Activated T-cell treated with anti-CD3 and anti-CD28 coated beads for 48 hours (primary cell): ENCODE measurements at places on chromosomes 6 and 20.

DNA sequence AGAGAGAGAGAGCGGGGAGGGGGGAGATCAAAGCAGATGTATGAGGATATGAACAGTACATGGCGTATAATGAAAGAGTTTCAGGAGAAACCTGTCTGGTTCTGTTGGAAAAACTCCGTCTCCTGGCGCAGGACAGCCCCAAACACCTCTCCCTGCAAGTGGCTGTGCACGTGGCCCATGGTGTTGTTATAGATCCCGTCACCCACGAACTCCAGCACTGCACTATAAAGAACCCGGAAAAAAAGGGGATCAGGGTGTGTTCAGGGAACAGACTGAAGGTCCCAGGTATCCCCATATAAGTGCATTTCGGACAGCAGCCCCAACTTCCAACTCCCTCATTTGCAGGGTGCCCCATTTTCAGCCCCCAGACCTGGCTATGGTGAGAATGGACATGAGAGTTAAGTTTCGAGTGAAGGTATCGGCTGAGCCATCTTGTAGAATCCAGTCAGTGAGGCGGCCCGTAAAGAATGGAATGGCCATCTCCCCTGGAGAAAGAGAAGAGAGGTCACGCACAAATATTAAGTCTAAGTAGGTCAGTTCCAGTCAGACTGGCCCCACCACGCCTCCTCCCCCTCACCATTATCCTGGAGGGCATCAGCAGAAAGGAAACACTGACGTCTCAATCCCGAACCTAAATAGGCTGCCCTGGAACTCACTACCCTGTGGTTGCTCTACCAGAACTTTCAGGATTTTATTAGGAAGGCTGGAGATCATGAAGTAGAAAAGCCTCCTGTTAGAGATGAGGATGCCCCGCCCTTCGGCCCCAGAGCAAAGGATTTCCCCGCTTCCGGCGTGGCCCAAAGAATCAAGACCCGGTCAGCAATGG is 1.3 kb downstream of the TAP1 start:
- DNase-seq, result no peak

- peak; percentile 23 for DNase-seq
Measured at GRCh38 chr20:32672982-32673851, 524 bp downstream of the C20orf203 start.

- no peak for DNase-seq
Measured at GRCh38 chr6:118168421-118168820, 261.4 kb downstream of the SLC35F1 start.

DNA sequence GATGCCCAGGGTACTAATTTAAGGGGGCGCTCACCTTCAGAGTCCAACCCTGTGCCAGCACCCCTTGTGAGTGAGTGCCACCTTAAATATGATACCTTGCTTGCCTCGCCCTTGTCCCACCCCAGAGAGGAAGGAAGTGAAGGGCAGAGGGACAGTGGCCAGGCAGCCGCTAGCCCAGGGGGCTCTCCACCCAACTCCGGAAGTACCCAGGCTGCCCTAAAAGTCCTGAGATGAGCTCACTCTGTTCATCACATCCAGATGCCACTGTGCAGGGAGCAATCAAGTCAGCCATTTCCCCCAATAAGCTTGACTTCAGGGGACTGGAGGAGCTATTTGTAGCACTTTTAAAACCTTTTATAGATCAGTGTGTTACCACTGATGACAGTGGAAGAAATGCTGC is 25.0 kb upstream of the STX16 start:
- DNase-seq, result no peak

DNA sequence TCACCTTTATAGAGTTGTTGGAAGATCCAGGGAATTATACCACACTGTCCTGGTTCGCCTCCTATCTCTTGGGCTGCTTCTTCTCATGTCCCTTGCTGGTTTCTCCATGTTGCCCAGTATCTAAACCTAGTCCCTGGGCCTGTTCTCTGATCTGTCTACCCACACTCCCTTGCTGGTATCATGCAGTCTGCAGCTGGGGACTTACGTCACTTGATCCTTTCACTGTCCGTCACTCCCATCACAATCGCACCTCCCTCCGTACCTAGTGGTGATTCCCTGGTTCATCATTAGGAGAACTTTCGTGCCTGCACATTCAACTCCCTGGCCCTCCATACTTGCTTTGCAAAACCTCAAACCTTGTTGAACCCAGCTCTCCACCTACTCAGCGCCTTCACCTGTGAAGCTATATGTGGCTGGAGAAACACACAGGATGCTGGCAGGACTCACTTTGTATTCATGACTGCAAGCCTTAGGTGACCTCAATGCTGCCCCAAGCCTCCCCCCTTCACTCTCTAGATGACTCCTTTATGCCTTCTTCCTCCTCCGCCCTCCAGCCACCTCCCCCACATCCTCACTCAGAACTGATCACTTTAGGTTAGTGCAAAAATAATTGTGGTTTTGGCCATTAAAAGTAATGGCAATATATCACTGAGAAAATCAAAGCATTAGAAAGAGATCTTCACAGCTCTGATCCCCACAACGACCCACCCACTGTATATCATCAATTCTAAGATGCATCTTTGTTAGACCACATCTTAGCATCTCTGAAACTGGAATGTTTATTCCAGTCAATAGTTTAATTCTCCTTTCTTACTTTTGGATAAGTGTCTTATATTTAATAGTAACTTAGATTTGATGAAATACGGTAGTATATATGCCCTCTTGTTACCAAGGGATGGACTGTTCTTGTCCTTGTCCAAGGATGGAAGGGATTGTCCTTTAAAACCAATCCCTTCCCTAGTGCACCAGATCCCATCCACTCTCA is 26.4 kb downstream of the GDAP1L1 start:
- DNase-seq, result no peak

DNA sequence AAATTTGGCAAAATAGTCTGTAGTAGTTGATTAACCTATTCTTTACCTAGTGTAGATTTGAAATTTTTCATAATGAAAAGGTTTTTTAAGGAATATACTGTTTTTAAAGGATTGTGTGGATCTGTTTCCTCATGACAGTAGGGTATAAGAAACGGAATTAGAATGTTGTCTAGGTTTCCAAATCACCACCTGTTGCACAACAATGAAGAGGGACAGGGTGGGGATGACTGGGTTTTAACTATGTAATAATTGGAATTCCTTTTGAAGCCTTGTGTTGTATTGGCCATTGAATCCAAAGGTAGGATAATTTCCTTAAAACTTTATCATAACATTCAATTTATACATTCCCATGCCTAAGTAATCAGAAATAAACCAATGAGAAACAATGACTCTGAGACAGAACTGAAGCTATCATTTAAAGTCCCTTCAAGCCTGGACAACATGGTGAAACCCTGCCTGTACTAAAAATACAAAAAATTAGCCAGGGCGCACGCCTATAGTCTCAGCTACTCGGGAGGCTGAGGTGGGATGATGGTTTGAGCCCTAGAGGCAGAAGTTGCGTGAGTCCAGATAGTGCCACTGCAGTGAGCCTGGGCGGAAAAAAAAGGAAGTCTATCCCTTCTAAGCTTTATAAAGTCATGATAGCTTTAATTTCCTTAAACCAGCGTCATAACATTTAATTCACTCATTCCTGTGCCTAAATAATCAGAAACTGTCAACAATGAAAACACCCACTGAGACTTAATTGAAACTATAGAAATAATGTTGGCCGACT is 18.3 kb upstream of the SLC17A5 start:
- DNase-seq, result no peak

DNA sequence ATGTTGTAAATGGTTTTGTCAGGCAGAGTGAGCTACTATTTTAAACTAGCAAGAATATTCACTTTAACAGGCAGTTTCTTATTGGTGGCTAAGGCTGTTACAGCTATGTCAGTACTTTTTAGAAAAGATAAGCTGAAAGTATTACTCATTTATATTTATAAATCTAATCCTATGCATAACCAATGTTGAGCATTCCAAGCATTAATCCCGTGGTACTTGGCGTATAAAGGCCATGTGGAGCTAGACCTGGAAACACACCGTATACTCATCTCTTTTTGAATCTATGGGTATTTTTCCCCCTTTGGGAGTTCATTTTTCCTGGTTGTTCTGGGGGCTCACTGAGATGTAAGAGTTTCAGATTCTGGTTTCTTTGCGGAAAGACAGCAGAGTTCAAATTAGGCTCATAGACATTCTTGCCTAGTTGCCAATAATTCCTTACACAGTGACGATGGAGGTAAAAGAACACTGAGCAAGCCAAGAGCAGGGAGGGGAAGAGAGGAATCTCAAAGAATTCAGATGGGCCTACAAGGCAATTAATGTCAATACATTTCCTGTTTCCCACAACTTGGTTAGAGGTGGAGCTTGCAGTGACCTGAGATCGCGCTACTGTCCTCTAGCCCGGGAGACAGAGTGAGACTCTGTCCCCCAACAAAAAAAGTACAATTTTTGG is 211.5 kb downstream of the SOX4 start:
- no peak for DNase-seq

GRCh38 chr6:39218868-39219567 is 10.3 kb downstream of the KCNK5 start:
- DNase-seq, result no peak

- no peak for DNase-seq
Measured at GRCh38 chr20:2946988-2947961, 74.0 kb downstream of the PTPRA start.

DNA sequence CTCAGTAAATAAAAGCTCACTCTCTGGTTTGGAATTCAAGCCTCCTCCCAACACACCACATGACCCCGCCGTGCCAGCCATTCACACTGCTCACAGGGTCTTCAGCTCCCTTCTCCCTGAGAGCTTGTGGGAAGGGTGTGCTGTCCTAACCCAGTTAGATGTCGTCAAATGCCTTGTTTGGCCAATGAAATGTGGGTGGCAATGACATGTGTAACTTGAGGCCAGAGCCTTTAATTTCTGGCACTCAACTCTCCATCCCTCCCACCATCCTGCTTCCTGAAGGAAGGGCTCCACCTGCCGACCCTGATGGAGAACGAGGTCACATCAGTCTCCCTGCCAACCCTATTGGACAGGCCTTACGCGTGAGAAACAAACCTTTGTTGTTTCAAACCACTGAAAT is 224.5 kb upstream of the AGPAT4 start:
- no peak for DNase-seq

DNA sequence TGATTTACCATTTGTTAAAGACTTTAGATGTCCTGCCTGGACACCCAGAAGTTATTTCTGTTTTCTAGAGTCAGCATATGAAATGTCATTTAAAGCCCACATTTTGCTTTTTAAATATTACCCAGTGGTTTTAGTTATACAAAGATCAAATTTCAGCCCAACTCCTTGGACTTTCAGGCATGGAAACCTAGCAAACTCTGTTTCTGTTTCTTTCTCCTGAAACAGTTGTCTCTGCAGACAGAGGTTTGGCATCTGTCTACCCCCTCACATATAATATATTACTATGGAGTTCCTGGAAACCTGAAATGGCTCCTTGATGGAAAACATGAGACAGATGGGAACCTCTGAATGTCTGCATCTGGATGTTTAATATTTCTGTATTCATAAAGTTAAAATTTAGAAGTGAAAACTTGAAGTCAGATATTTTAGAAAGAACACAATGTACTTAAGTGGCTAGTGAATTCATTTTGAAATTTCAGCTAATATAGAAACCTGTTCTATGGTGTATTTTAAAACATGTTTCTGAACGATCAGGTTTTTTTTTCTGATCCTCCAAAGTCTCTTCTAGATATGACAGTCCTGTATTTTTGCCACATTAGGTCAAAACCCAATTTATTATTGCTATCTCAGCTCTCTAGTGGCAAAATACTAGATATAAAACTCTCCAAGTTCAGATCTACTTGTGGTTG is 743.3 kb downstream of the CD109 start:
- DNase-seq, result no peak

GRCh38 chr6:46998436-46999017 is 43.6 kb downstream of the ADGRF1 start:
- no peak for DNase-seq

DNA sequence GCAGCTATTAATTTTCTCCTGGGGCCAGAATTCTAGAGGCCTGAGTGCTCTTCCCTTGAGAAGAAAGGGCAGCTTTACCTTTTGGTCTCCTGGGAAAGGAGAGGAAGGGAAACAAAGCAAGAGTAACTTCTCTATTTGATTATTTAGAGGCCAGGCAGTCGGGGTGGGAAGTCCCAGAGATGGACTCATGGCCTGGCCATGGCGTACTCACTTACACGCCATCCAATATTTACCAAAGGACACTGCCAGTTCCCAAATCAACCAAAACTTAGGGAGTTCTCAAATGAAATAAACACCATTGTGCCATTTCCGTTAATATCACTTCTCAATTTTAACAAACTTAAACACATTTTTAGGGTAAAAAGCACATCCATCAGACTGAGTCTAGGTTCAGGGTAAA is 76.6 kb downstream of the CDS2 start:
- DNase-seq, result no peak

DNA sequence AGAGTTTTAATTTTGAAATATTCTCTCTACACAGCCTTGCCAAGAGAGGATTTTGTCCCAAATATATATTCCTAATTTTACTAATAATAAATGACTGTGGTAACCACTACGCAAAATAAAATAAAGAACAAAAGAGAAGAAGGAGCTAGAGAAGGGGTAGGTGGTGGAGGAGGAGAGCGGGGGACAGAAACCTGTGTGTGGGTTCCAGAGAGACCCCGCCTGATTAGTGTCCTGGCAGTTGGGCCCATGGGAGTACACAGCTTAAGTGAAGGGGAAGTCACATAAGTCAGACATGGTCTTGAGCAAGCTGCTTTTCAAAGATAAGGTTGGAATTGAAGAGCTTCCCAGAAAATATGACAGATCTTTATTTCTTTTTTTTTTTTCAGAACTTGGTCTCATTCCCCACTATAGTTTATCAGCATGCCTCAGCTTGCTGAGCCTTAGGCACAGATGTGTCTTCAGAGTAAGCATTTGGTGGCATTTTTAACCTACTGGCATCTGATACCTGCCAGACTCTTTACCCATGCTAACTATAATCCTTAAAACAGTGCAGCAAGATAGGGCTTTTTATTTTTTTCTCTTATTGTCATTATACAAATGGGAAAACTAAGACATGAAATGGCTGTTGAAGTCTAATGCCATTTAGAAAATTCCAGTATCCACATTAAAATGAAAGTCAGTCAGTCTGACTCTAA is 9.6 kb upstream of the RHAG start:
- DNase-seq, result no peak

DNA sequence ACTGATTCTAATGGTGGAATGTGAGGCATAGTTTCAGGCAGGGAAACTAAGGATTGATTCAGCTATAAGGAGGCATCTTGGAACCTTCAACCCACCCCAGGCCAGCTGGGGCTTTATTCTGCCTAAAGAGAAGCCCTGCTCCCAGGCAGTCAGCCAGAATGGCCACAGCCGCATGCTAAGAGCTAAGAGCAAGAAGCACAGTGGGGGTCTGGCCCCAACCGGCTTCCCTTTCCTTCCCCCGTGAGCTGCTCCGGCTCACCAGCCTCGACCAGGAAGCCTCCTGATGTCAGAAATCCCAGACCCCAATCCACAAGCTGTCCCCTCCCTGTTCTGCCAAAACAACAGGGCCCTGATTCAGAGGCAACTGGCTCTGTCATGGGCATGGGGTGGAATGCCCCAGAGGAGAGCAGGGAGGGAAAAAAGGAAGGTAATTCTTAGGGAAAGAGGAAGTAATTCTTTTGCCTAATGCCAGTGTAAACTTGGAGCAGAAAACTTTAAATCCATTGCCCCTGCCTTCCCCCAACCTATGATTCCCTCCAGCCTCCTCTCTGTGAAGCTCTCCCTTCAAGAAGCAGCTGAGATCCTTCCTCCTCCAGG is 6.9 kb downstream of the GRM4 start:
- no peak for DNase-seq

GRCh38 chr20:55471052-55472006 is 534.0 kb downstream of the CBLN4 start:
- DNase-seq, result no peak
